ENCODE measurements at places on chromosomes 4 and X.

DNA sequence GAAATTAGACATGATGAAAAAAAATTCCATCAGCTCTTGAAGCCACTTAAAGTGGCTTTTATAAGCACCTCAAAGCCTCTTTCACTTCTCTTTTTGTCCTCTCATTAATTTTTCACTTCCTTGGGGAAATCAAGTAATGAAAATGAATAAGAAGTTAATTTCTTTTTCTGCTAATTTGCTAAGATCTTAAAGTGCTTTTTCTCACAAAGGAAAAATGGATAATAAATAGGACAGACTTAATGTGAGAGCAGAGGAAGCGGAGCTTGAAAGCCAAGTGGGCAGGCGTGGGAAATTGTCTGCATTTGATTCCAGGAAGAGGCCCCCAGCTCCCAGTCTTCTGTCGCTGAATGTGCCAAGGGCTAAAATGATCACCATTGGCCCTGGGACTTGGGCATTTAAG is 28.6 kb downstream of the CDS1 start:
- DNase-seq: no peak

- DNase-seq: peak; percentile 72
Measured at GRCh38 chr4:139083607-139083955, 68.0 kb downstream of the NOCT start.

DNA sequence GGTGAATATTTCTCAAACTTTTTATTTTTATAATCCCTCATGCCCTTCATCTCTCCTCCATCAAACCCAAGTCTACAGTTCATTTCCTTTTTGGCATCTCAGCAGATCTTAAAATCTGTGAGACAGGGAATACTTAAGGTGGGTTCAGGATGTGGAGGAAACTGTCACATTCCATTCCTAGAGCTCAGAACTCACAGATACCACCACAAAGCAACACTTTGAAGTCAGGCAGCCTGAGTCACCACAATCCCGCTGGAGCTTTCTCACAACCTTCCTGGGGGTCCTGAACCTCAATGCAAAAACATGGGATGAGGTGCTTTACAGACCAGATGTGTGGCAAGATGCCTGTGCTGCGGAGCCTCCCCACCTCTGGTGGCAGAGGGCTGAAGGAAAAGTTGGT is 63.2 kb downstream of the HHIP start:
- DNase-seq: no peak

GRCh38 chr4:101009471-101009870 is 337.9 kb downstream of the PPP3CA start:
- DNase-seq: no peak

DNA sequence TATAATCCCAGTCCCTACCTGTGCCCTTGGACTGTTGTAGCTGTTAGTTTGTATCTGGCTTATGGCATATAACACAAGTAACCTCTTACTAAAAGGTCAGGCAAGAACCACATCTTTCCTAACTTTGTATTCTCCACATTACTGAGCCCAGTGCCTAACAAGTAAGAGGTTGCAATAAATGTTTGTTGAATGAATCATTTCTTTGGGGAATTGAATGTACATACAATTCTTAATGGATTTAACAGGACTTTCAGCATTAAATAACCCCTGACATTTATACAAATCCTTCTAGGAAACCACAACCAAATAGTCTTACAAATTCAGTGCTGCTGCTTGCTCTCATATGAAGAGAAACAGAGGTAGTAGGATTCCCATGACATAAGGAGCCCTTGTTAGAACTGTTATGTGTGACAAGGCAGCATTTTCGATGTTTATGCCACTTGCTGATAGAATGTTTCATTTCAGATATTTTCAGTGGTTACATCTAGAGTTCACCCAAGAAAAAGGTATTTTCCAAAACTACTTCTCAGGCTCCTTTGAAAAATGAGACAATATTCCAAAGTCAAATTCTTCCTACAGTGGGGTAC is 62.0 kb downstream of the MBNL3 start:
- DNase-seq: no peak

- no peak for DNase-seq
Measured at GRCh38 chr4:133014473-133015135, 134.5 kb upstream of the PCDH10 start.

DNA sequence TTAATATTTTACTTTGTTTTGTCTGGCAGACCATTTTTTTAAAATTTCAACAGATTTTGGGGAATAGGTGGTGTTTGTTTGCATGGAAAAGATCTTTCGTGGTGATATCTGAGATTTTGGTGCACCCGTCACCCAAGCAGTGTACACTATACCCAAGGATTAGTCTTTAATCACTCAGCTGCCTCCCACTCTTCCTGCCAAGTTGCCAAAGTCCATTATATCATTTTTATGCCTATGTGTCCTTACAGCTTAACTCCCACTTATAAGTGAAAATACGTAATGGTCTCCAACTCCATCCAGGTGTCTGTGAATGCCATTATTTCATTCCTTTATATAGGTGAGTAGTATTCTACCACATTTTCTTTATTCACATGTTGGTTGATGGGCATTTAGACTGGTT is 281.7 kb upstream of the GK2 start:
- no peak for DNase-seq

- no peak for DNase-seq
Measured at GRCh38 chr4:152309418-152309817, 226.5 kb downstream of the FBXW7 start.

DNA sequence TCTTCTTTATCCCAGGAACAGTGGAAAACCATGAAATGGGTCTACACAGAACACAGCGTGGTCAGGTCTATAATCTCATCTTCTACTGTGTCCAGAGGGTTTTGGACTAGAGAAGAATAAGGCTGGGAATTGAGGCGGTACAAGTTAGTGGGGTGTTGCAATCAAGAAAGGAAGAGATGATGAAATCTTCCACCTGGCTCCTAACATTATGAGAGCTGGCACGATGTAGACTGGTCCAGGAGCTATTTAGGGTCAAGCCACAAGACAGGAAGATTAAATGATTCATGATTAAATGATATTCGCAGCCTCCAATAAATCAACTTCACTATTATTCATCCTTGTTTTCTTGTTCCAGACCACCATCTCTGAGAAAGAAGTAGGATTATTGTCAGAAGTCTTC is 88.0 kb downstream of the ARSF start:
- DNase-seq: no peak

DNA sequence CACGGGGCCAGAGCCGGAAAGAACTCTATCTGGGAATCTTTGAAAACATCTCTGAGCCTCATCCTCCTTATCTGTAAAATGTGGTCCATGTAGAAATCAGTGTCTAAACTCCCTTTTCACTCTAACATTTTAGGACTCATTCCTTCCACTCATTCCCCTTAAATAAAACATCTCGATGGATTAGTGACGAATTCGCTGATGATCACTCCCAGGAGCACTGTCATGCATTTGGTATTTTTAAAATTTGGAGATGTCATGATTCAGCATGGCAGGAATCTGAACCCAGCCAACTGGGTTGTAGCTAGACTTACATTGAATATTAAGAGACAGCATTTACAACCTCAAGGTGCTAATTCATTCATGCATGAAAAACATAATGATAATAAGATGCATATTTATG is 88.1 kb downstream of the SPANXN3 start:
- DNase-seq: no peak

- no peak for DNase-seq
Measured at GRCh38 chr4:160498211-160498610, 1395.3 kb downstream of the RAPGEF2 start.

- no peak for DNase-seq
Measured at GRCh38 chr4:25843340-25844097, 19.3 kb downstream of the SEL1L3 start.
